Transverse colon (tissue), 4 donors: ENCODE measurements at places on chromosomes 6 and 20.

- no peak for DNase-seq
These were observed 80.7 kb downstream of the RREB1 start for GRCh38 chr6:7188492-7188891.

- DNase-seq: no peak
These were observed 14.0 kb downstream of the PAQR8 start for GRCh38 chr6:52375780-52376556.

DNA sequence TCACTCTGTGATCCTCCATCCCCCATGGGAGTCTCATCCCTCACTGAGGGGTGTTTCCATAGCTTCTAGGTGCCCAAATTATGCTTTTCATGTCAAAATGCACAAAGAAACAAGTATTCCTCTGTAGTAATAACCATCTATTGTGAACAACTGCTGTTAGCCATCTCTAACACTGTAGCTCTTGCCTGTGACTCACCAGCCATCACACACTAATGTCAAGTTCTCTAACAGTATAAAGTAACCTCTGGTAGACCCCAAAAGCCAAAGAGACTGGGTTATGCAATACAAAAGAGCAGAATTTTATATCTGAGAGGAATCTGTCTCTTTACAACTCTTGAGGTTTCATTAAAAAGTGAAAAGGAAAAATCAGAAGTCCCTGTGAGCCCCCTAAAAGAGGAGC lies 25.4 kb upstream of the IYD start:
- no peak for DNase-seq

DNA sequence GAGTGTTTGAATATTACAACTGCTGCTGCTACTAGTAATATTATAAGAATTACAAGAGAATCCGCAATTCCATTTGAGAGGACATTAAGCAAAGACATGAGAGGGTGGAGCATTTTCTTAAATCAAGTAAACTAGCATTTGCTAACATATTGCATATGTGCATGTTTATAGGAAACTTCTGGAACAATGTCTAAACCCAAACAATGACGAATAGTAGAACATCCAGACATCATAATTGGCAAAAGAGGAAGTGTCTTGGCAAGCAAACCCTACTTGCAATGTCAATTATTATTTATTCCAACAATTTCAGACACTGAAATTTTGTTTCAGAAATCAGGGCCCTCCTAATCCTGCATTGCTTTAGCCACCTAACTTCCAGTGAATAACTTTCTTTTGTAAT lies 1155.3 kb upstream of the GJE1 start:
- no peak for DNase-seq
